Activated T-cell treated with anti-CD3 and anti-CD28 coated beads for 4 hours (primary cell): ENCODE measurements at places on chromosomes 6 and 20.

- no peak for DNase-seq
Measured at GRCh38 chr6:119067091-119067490, 11.4 kb downstream of the FAM184A start.

DNA sequence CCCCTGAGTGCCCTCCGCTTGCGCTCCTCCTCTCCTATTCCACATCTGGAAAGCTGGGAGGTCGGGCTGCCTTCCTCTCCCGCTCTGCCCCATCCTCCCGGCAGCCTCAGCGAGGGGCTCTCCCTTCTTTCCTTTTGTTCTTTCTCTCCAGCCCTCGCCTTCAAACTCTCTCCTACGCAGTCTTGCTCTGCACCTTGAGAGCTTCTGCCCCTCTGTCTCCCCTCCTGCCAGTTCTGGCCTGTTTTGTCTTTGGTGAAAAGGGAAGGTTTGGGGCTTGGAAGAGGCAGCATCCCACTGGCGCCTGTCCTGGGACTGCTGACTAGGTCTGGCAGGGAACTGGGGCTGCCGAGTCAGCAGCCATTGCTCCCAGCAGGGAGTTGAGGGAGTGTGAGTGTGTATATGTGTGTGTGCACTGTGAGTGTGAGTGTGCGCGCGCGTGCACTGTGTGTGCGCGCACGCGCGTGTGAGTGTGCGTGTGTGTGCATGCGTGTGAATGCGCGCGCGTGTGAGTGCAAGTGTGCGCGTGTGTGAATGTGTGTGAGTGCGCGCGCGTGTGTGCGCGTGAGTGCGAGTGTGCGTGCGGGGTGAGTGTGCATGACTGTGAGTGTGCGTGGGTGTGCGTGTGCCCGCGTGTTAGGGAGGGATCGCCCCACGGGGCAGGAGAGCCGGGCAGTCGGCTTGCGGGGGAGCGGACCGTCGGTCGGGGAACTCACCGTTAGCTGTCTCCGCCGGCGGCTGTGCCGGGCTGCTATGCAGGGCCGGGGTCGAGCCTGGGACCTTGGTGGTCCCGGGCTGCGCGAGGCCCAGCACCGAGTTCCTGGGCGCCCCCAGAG is 523 bp downstream of the CPXM1 start:
- no peak for DNase-seq

GRCh38 chr6:167499161-167499660 is 174.3 kb downstream of the TTLL2 start:
- DNase-seq: no peak

- no peak for DNase-seq
Measured at GRCh38 chr20:4490606-4491280, 231.0 kb upstream of the PRND start.

GRCh38 chr6:56311061-56311460 is 63.7 kb upstream of the COL21A1 start:
- DNase-seq: no peak
